ENCODE measurements at places on chromosomes 16 and 17. TPM values are rescaled to one million over a fixed set of nuclear protein-coding genes. Genes with fewer than 3 reads are reported as not detected.

The ADAD2 gene
- not detected for total RNA-seq

The TBX21 gene
- 0.25 TPM for total RNA-seq

The CCL5 gene
- total RNA-seq: 1.3 TPM

The UMOD gene
- total RNA-seq: not detected

The C16orf54 gene
- not detected for total RNA-seq

The TBC1D3C gene
- not detected for total RNA-seq

The CMTM4 gene
- 31.9 TPM for total RNA-seq

The OTOP3 gene
- total RNA-seq: not detected

The SGSM2 gene
- 37.7 TPM for total RNA-seq

The NPIPA2 gene
- 1.5 TPM for total RNA-seq

The GLIS2 gene
- 25.3 TPM for total RNA-seq

The ST6GALNAC2 gene
- 0.39 TPM for total RNA-seq

The PLA2G10 gene
- total RNA-seq: 0.33 TPM

The SOX15 gene
- 0.16 TPM for total RNA-seq

The TBC1D3 gene
- not detected for total RNA-seq

The ZNF598 gene
- 61.2 TPM for total RNA-seq

The FN3K gene
- total RNA-seq: 7.5 TPM

The G6PC1 gene
- total RNA-seq: not detected

The ZFP3 gene
- 1.1 TPM for total RNA-seq

The LRRC37A gene
- total RNA-seq: 1.0 TPM

The KRT28 gene
- not detected for total RNA-seq

The CRYM gene
- 1.7 TPM for total RNA-seq

The OR2C1 gene
- total RNA-seq: not detected

The CD68 gene
- 27.0 TPM for total RNA-seq

The EFNB3 gene
- 1.3 TPM for total RNA-seq

The LASP1 gene
- total RNA-seq: 249 TPM

The ZSCAN10 gene
- not detected for total RNA-seq

The FBXO39 gene
- total RNA-seq: not detected

The DOC2A gene
- 1.5 TPM for total RNA-seq

The GSDMA gene
- total RNA-seq: not detected

The KCNJ12 gene
- 1.6 TPM for total RNA-seq

The OR1F1 gene
- total RNA-seq: 0.18 TPM

The RASD1 gene
- total RNA-seq: 4.9 TPM

The ATP6V0D1 gene
- total RNA-seq: 119 TPM

The KRTAP9-9 gene
- total RNA-seq: not detected

The APOBR gene
- 0.13 TPM for total RNA-seq

The KRTAP4-5 gene
- total RNA-seq: not detected

The EPOP gene
- 12.0 TPM for total RNA-seq

The MGAT5B gene
- total RNA-seq: 20.3 TPM

The DNASE1 gene
- 2.2 TPM for total RNA-seq

The GAS2L2 gene
- total RNA-seq: 0.08 TPM

The SLC47A1 gene
- 20.1 TPM for total RNA-seq

The SNX20 gene
- total RNA-seq: not detected

The MPHOSPH6 gene
- total RNA-seq: 30.1 TPM

The SIAH1 gene
- 14.5 TPM for total RNA-seq

The CCL17 gene
- not detected for total RNA-seq

The CPNE7 gene
- 75.3 TPM for total RNA-seq

The MRPL45 gene
- total RNA-seq: 59.9 TPM

The MEIOC gene
- total RNA-seq: 2.8 TPM

The SLC4A1 gene
- not detected for total RNA-seq

The RAB40B gene
- total RNA-seq: 17.5 TPM

The SOST gene
- 0.03 TPM for total RNA-seq

The NOB1 gene
- total RNA-seq: 108 TPM

All from A549 treated with AZD2906 at 1 μM for 4 hours (cell line).